ENCODE measurements at places on chromosomes 3 and 15. TPM values are rescaled to one million over a fixed set of nuclear protein-coding genes. Genes with fewer than 3 reads are reported as not detected.

GRCh38 chr3:143326983-143327778 is 207.6 kb downstream of the CHST2 start:
- DNase-seq = no peak

DNA sequence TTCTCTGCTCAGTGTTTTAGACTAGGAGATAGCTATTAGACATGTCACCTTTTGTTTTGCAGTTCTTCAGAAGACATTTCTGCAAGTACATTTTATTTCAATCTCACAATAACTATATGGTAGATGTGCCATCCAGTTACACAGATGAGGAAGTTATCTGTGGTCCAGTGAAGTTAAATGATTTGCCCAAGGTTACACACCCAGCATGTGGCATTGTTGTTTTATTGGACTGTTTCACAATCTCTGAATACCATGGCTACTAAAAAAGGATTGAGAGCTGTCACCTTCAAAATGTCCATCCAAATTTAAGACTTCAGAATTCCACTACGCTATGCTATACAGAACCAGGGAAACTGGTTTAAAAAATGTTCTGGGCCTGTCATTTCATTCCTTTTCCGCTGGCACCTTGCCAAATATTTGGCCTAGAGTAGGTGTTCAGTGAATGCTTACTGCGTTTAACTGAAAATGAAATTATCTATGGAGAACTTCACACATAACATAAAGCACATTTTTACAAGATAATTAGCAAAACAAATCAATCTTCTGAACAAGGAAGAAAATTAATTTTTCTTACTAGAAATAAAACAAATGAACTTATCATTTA is 20.2 kb downstream of the TM6SF1 start:
- no peak for DNase-seq

DNA sequence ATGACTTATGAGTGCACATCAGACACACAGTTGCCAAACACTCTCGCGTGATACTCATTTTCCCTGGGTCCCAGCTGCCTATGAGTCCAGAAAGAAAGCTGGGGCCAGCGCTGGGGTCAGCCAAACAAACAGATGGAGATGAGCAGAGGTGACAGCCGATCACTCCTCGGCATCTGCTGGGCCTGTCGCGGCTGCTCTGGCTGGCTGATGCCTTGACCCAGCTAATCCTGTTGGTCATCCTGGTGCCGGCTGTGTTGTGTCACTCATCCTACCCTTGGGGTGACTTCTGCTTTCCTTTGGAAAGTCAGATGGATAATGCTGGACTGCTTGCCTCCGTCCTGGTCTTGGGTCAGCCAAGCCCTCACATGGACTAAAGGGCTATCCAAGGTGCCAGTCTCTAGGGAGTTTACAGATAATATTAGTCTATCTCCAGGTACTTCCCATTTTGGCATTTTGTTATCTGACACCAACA is 105.3 kb upstream of the PDZRN3 start:
- DNase-seq = no peak

DNA sequence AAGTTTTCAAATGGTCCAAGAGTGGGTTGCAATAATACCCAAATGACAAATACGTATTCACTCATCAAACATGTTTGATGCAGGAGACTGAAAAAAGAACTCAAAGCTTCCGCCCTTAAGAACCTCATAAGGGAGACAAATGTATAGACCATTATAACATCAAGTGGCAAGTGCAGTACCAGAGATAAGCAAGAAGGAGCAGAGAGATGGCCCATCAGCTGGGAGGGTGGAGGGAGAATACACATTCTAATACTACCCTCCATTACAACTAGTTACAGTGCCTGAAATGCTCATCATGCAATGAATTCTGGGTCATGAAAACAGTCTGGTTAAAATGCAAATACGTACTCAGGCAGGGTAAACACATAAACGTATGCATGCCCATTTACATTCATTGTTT is 304.0 kb downstream of the SHQ1 start:
- no peak for DNase-seq

The PEX5L gene
- polyA plus RNA-seq = 0.80 TPM

GRCh38 chr15:70533931-70534742 is 229.2 kb downstream of the UACA start:
- peak; percentile 7 for DNase-seq

DNA sequence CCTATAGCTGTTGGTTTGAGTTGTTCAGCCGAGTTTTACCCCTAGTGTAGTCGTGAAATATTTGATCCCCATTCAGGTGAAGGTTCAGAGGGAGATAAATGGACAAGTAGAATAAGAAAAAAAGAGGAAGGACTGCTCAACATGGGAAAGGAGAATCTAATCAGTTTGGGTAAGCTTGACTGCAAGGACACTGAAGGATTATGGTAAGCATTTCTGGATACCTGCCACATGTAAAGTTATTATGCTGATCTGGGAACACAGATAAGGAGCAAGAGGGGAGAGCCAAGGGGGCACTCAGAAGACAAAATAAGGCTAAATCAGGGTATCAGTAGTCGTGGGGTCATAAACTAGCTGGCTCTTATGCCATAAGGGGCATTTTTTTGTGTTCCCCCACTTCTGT is 49.9 kb downstream of the TFG start:
- DNase-seq = no peak

The LHFPL4 gene
- polyA plus RNA-seq = 5.0 TPM

DNA sequence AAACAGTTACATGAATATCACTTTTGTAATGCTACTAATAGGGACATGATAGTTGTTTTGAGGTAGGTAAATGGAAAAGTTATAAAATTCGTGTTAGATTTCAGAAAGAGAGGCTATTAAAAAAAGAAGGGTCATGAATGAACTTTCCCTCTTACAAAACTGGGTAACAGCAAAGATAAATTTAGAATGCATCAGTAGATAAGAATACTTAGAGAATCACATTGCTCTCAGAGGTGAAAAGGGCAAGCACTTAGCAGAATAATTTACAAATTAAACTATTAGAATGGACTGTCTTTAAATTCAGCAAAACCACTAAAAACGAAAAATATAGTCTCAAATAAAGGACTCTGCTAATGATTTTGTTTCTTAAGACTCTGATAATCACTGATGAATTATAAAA is 167.2 kb downstream of the PLD1 start:
- no peak for DNase-seq

Data from H1 (cell line).